ENCODE measurements at places on chromosomes 3 and 15. TPM values are rescaled to one million over a fixed set of nuclear protein-coding genes. Genes with fewer than 3 reads are reported as not detected.

PYGO1 gene
- 3.9 TPM for total RNA-seq

- no peak for DNase-seq
- no peaks in the 10 kb centered on the region for H3K36me3 ChIP-seq
- H3K27ac ChIP-seq = no peak overlapping the region
- H3K27me3 ChIP-seq = no peaks in the 10 kb centered on the region
- H3K4me1 ChIP-seq = peaks cover 12% of the 10 kb centered on the region
- H3K4me3 ChIP-seq = no peak overlapping the region
Measured at GRCh38 chr3:31244929-31245817, 287.6 kb upstream of the STT3B start.

DNA sequence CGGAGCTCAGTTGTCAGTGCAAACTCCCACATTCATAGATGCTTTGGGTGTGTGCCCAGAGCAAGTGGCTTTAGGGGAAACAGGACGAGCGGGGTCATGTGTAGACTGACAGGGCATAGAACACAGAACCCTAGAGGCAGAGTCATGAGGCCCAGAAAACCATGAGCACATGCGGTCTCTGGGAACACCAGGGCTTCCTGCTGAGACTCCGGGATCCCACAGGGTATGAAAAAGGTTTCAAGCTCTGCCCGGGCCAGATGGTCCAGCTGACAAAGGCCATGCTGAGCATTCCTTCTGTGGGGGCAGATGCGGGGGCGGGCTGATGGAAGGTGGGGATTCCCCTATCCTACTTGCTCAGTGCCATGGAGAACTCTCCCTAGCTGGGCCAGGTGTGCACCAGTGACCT, 44.8 kb downstream of the ROPN1B start:
- H3K27me3 ChIP-seq = no peaks in the 10 kb centered on the region
- H3K36me3 ChIP-seq = no peaks in the 10 kb centered on the region
- no peak for DNase-seq
- H3K4me3 ChIP-seq = no peak overlapping the region
- no peak overlapping the region for H3K27ac ChIP-seq

DNA sequence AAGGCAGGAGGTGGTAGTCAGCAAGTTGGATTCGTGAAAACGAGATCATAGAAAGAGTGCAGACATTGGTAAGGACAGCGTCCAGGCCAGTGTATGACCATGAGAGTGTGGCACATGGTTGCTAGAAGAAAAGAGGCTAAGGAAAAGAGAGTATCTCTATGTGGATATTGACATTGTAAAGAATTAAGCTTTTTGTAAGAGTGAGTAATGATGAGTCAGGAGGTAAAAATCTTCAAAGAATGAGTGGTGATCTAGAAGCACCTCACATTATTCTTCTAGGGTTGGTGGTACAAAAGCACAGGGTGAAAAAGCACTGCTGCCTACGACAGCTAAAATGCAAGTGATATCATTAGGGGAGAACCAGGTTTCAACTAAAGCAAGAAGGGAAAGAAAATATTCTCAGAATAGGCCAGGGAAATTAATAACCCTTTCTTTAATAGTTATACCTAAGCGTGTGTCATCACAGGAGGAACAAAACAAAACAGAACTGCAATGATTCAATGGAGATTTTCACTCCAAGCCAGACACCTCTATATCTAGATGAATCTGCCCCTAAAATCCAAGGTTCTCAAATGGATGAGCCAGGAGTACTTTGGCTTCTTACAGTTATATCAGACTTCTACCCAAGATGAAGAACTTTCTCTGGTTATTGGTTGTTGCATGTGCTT, 884.7 kb downstream of the NAALADL2 start:
- no peak overlapping the region for H3K27ac ChIP-seq
- no peaks in the 10 kb centered on the region for H3K27me3 ChIP-seq
- DNase-seq = peak; percentile 64
- no peaks in the 10 kb centered on the region for H3K36me3 ChIP-seq
- H3K4me3 ChIP-seq = no peak overlapping the region

GRCh38 chr3:108150200-108150599, 59.4 kb upstream of the CD47 start:
- DNase-seq = no peak
- no peaks in the 10 kb centered on the region for H3K4me1 ChIP-seq
- no peaks in the 10 kb centered on the region for H3K27me3 ChIP-seq
- no peaks in the 10 kb centered on the region for H3K36me3 ChIP-seq

- no peaks in the 10 kb centered on the region for H3K36me3 ChIP-seq
- DNase-seq = no peak
- no peak overlapping the region for H3K4me3 ChIP-seq
- no peaks in the 10 kb centered on the region for H3K27me3 ChIP-seq
Measured at GRCh38 chr3:143783851-143784370, 64.4 kb downstream of the SLC9A9 start.

DNA sequence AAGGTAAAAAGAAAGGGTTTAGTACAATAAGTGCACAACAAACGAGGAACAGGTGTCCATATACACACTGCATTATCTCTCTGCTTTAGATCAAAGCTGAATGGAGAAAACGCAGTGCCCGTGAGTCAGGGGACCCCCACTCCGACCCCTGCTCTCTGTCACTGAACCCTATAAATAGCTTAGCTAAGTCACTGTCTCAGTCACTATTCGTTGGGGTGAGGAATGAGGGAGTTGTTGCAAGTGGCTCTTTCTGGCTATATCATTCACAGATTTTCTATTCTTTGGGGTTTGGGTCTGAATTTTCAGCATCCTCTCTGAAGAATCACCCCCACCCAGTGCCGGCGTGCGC, 458 bp upstream of the STAC start:
- H3K4me3 ChIP-seq = peak overlapping the region; percentile 96
- no peaks in the 10 kb centered on the region for H3K27me3 ChIP-seq
- peaks cover 11% of the 10 kb centered on the region for H3K36me3 ChIP-seq
- DNase-seq = no peak
- H3K4me1 ChIP-seq = peaks cover 23% of the 10 kb centered on the region
